ENCODE measurements at places on chromosomes 12 and 14.

DNA sequence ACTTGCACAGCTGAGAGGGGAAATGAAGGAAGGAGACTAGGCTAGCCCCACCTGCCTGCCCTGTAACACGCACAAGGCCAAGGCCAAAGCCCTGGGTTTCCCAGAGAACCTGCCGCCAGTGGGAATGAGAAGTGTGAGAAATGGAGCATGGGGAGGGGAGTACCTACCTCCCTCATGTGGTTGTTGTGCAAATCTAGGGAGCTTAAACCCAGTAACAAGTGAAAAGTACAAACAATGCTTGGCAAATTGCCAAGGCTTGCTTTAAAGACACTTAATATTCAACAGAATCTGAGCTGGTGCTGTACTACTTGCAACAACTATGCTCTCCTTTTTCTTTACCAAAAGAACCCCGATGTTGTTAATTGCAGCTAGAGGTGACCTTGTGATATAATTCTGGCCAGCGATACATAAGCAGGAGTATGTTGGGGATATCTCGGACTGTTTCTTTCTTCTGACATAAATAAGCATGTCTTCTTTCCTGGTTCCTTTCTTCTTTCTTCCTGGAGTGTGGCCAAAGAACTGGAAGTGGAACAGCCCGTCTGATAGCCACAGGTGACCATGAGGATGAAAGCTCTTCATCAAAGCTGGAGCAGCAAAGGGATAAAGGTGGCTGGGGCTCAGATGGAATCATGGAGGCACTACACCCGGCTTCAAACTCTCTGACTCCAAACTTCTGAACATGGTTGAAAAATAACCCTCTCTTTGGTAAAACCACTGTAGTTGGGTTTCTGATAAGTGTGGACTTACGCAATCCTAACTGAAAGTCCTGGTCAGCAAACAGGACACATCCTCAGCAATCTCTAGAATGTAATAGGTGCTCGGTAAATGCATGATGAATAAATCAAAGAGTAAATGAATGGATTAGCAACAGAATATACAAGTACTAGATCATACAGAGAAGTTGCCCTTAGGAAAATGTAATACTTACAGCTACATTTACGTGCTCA is 207.9 kb downstream of the NUAK1 start:
- DNase-seq: no peak

GRCh38 chr12:56601503-56601902 is 28.6 kb downstream of the BAZ2A start:
- no peak for DNase-seq

DNA sequence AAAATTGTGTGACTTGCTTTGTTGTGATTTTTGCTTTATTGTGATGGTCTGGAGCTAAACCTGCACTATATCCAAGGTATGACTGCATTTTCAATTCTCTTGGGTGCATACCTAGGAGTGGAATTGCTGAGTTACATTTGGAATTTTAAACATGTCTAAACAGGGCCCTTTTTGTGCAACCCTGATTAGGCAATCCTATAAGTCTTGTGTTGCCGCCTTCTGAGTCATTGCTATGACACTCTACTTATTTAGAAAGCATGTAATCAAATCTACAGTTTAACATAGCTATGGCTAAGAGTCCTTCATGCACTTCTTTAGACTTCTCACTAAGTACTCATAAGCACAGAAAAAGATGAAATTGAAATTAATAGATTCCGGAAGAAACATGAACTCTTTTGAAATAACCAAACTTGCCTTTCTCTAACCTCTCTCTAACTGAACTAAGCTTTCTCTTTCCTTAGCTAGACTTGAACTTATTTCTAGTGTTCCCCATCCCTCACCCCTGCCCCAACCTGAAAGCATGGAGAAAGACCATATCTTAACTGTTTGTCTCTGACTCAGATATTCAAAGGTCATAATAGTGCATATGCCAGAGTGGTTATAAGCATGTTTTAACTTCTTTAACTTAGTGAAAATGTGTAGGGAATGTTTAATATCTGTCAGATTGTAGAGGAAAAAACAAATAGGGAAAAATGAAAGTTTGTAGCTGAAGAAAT is 203.0 kb downstream of the SNAPC1 start:
- no peak for DNase-seq

DNA sequence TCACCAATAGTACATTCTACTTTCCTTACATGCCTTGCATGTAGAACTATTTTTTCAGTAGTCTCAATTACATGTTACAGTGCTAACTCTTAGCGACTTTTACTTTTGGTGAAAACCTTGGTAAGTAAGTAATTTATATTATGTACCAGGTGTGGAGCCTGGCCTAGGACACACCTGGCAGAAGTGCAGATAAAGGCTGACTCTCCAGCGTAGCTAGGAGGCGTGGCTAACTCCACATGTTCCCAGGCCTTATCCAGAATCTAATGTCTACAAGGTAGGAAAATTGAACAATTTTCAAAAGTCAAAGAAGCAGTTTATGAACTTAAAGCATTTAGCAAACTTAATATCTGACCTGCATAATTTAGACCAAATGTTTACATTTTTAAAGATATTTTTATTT is 157.4 kb downstream of the DHRS2 start:
- no peak for DNase-seq

DNA sequence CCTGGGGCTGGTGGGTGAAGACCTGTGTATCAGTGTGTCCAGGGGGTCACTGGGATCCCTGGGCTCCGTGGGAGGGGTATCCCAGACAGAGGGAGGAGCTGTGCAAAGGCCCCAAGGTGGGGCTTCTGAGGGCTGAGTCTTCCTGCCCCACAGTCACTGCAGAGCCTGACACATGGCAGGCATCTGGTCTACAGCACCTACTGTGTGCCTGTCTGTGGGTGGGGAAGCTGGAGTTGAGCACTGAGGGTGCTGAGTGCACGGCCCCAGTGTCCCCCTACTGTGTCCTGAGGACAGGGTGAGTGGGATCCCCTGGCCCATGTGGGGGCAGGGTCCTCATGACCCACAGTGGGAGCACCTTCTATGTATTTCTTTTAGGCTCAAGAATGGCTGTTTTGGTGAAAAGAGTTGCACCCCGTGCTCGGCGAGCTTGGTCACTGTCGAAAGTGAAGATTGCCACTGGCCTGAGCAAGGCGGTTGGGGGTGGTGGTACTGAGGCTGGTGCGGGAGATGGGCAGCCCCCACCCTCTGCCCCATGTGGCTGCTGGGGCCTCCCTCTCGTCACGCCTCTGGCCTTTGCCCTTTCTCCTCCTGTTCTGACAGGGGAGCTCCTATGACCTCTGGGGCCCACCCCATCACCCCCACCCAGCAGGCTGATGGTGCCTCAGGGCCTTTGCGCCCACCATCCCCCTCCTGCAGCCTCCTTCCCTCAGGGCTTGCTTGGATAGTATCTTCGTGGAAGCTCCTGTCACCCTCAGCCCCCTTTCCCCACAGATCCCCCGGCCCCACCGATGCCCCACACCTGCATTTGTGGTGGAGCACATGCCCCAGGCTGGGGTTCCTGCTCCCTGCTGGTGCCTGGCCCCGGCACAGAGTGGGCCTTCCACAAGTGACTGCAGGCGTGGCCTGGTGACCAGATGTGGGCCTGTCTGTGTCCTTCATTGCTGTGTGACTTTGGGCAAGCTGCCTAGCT is 55.8 kb downstream of the BEGAIN start:
- DNase-seq: no peak

DNA sequence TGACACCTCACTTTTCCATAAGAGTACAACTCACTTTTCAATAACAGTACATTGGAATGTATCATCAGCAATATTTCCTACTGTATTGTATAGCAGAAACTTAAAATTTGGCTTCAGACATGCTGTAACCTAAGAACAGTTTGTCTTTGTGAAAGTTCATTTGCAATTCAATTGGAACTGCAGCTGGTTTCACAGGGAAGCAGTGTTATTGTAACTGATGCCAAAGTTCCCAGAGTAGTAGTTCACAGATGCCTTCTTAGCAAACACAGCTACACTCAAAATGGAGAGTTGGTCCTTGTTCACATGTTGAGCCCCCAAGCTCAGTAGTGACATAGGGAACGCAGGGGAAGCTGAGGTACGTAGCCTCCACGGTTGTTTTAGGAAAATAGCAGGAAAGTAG is 23.3 kb downstream of the PPP1R36 start:
- no peak for DNase-seq

GRCh38 chr12:6323340-6323994 is 13.0 kb downstream of the PLEKHG6 start:
- no peak for DNase-seq

All from activated CD4-positive, CD25-positive, alpha-beta regulatory T cell (primary cell).